Omental fat pad (tissue), 4 donors: ENCODE measurements at places on chromosomes 7 and 10. TPM values are rescaled to one million over a fixed set of nuclear protein-coding genes. Genes with fewer than 3 reads are reported as not detected.

MUC12 gene
- 2.4 TPM for total RNA-seq

DENND2A gene
- total RNA-seq = 34.7 TPM

GRCh38 chr10:29630205-29631048 lies 4.3 kb downstream of the SVIL start:
- no peak for DNase-seq

GRCh38 chr7:73423519-73424488 lies 9.8 kb upstream of the FZD9 start:
- DNase-seq = no peak

- no peak for DNase-seq
Measured at GRCh38 chr7:81355911-81356310, 413.9 kb downstream of the HGF start.

SAMD9L gene
- 11.0 TPM for total RNA-seq

LOXL4 gene
- total RNA-seq = 13.0 TPM

CDNF gene
- 7.3 TPM for total RNA-seq

- no peak for DNase-seq
Measured at GRCh38 chr7:158257516-158258410, 329.9 kb downstream of the PTPRN2 start.

DNA sequence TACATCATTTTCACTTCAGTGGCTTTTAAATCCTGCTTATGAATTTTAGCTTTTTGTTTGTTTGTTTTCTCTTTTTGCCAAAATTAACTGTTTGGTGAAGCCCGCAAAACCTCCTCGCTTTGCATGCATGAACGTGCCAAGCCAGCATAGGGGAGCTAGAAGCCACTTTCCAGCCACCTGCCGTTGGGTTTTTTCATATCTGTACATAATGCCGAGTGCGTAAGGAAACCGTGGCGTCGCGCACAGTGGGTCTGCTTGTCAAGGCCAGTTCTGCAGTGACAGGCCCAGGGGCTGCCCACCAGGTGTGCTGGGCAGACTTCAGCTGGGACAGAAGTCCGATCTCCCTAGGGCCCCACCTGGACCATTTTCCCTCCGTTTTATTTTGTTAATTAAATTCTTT lies 41.1 kb downstream of the WIPI2 start:
- no peak for DNase-seq

DNA sequence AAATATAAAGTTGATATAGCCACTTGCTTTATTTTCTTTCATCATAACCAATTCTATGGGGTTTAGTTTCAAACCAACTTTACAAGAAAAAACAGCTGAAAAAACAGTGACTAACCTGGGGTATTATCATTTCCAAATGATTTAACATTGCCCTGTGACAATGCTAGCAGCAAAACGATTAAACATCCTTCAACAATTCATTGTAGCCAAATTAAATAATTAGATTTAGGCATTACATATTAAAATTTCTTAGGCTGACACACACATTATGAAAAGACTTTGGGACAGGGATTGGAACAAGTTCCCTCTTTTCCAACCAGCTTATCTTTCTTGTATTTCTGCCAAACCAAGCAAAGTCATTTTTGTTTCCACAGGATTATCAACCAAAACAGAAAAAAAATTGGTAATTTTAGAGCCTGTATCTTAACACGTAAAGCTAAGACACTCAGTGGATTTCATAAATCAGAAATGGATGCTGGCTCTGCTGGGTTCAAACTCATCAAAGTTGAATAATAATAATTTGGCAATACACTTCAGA lies 84.0 kb downstream of the SEMA3D start:
- DNase-seq = no peak

SLC13A4 gene
- 0.09 TPM for total RNA-seq

NUTM2E gene
- 0.65 TPM for total RNA-seq

- no peak for DNase-seq
Measured at GRCh38 chr7:149595541-149595940, 97.9 kb upstream of the ZNF746 start.

GRCh38 chr7:99019523-99020412 lies 124.1 kb downstream of the SMURF1 start:
- DNase-seq = no peak

DNA sequence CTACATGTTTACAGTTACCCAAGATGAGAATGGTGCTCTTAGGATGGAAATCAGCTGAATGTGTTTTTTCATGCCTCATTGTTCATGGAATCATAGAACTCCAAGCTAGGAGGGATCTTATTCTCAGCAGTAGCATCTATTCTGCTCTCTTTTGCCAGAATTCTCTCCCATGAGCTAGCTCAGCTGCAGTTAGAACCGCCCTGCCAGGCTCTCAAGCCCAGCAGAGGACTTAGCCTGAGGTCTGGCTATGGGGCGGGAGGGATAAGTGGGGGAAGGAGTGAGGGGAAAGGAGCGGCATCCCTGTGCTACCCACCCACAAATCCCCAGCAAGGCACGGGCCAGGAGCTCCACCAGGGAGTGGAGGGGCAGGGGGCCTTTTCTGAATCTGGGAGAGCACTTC lies 120.7 kb upstream of the PLXNA4 start:
- no peak for DNase-seq

DNA sequence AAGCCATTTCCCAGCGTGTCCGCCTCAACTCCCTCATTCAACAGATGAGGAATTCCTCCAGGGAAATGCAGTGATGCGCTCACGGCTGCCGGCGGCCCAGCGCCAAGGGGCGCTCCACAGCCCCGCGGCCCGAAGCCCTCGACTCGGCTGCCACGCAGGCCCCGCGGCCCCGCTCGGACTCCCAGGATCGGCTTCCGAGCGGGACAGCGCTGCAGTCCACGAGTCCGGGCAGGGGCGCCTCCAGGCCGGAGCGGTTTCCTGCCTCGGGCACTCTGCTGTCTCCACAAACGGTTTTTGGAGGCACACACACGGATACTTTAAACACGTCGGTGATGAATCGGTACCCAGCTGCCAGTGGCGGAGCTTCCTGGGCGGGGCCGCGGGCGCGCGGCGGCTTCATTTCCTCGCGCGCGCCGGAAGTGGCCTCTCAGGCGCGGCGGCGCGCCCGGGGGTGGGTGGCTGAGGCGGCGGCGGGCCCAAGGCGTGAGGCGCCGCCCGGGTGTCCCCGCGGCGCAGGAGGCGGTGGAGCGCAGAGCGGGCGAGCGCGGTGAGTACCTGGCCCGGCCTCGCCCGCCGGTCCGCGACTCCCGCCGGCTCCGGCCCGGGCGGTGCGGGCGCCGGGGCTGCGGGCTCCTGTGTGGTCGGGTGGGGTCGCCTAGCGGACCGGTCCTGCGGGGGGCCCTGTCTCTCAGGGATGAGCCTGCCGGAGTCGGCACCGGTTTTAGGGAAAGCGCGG lies at the start of gene CSGALNACT2:
CSGALNACT2 (plus strand) TSS at position 425 of the 736 bp plus-strand sequence. CDS start 16,705 bp downstream, outside the sequence.
- DNase-seq = peak; percentile 50

- DNase-seq = no peak
Measured at GRCh38 chr7:126700807-126701604, 551.7 kb downstream of the GRM8 start.

- no peak for DNase-seq
Measured at GRCh38 chr10:2992401-2993198, 74.7 kb upstream of the PFKP start.

DNA sequence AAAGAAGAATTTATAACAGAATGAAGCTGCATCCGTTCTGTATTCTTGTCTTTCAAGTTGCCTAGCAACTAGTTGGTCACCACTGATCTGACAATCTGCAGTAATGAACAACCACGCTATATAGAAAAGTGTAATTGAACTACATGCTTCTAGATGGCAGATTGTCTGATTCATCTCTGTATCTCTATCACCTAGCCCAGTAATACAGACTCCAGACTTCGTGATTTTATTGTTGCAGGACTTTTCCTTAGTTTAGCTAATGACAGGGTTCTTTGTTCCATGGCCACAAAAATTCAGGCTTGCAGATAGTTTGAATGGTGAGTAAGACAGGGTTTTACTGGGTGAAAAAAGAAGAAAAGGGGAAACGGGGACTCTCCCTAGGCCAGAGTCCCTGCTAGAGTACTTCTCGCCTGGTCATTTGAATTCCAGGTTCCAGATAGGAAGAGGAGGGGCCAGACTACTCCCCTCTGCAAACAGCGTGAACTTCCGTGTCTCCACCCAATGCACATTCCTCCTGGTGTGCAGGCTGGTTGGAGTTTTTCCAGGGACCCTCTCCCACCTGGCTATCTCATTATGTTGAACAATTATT lies 45.9 kb downstream of the COL1A2 start:
- DNase-seq = no peak

GRCh38 chr10:20020677-20021076 lies 204.4 kb downstream of the PLXDC2 start:
- DNase-seq = no peak

SPDYE18 gene
- not detected for total RNA-seq

GRCh38 chr7:90211391-90212148 lies at the start of gene STEAP2:
Gene STEAP2, plus strand, starts transcription at chr7:90211740. Its CDS starts 13,343 bp downstream, at chr7:90225083.
- peak; percentile 42 for DNase-seq

- no peak for DNase-seq
Measured at GRCh38 chr10:69049566-69049961, 38.3 kb upstream of the SRGN start.

- DNase-seq = no peak
Measured at GRCh38 chr10:69068549-69068948, 19.4 kb upstream of the SRGN start.

DNA sequence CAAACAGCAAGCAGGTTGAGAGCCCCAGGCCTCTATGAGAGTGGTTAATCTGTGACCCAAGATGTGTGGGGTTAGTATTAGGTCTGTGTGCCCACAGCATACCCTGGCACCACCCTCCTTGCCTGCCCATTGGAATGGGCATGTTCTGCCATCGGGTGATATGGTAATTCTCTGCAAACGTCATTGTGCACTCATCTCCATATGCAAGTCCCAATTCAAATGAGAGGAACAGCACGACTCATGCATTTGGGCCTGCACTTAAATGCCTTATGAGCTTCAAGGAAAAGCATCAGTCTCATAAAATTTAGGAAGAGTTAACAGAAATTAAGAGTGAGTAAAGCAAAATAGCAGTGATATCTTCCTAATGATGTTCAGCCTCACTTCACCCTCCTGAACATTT lies 133.9 kb upstream of the FGFR2 start:
- no peak for DNase-seq

DNA sequence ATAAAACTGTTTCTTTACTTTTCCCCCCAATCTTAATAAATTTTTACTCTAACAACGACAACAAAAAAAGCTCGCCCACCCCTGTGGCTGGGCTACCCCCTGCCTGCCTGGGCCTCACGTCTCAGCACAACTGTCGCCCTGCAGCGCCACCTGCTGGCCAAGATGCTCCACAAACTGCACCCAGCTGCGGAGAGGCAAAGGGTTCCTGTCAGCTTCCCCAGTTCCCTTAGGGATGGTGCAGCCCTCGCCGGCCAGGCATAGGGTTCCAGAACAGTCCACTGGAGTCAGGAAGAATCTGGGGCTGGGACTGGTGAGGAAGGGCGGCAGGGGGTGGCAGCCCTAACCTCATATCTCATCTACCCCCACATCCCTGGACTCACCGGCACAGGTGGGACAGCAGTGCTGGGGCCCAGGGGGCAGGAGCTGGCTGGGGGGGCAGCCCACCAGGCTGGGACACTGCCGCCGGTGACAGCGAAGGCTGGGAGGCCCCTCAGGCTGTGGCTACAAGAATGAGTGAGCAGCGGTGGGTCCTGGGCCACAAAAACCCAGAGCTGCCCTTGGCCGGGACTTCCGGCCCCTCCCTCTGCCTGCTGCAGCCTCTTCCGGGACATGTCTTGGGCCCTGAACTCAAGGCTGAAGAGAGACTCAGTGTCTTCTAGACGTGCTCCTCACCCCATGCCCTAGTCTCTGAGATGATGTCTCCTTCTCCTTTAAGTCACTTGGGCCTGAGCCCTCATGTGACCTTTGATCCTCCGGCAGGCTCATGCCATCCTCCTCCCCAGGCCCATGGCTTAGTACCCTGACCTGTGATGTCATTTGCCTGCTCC lies 21.2 kb downstream of the ATP6V1F start:
- DNase-seq = peak; percentile 90

DNA sequence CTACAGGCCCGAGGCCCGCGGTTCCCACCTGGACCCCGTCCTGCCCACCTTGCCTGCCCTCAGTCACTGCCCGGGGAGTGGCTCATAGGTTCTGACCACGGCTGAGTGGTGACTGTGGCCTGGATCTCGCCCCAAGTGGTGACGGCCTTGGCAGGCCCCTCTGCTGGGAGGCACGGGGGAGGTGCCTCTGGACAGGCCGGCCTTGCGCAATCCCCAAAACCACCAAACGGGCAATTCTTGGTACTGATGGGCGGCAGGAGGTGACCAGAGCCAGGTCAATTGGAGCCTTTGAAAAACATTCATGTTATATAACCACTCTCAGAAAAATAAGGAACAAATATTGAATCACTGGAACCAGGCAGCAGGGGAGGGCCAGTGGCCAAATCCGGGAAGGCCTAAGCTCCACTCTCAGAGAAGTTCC lies 83.4 kb downstream of the PRKAG2 start:
- DNase-seq = no peak

DNA sequence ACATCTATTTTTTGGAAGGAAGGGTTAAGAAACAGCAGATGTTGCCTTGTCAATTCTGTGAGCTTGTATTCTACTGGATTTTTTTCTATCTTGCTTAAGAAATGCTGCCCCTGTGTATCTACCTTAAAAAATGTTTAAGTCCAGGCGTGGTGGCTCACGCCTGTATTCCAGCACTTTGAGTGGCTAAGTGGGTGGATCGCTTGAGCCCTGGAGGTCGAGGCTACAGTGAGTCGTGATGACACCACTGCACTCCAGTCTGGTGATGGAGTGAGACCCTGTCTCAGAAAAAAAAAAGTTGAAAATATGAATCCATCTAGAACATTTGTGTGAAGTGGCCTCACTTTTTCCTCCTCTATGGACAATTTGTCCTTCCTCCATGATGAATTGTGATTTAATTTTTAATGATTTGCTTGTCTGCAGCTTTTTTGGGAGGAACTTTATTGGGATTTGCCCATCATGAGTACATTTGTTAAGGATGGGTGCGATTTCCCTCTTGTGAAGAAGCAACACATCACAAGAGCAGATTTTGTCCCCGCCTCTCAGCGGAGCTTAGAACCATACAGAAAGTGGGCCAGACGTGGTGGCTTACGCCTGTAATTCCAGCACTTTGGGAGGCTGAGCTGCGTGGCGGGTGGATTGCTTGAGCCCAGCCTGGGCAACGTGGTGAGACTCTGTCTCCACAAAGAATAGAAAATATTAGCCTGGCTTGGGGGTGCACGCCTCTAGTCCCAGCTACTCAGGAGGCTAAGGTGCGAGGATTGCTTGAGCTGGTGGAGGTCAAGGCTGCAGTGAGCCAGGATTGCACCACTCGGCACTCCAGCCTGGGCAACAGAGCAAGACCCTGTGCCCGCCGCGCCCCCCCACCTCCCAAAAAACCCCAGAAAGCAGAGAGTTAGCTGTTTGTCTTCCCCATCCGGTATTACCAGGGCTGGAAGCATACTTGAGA lies 57.7 kb downstream of the DNAJB6 start:
- no peak for DNase-seq

DNA sequence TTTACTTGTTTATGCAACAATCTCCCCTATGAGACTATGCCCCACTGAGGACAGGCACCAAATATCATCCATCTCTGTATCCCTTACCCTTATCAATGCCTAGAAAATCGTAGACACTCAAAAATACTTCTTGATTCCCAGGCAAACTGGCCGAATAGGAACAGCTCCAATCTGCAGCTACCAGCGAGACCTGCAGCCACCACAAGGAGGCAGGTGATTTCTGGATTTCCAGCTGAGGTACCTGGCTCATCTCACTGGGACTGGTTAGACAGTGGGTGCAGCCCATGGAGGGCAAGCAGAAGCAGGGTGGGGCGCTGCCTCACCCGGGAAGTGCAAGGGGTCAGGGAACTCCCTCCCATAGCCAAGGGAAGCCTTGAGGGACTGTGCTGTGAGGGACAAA lies 10.8 kb upstream of the PPP1R3C start:
- DNase-seq = no peak

CPVL gene
- 48.5 TPM for total RNA-seq
